ENCODE measurements at places on chromosomes 6 and 20.

DNA sequence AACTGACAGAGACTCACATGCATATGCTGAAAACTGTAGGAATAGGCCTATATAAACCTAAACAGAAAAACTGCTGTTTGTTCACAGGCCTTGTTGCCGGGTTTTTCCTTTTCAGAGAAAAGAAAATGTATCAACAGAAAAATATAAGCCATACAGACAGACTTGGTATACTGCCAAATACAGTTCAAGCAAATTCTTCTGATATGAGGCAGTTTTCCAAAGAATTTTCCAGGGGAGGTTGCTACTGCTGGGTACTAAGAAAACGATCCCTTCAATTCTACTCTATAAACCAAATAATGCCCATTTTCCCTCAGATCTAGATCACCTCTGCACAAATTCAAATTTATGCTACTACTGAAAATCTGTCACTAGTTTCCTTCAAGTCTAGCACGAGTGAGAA lies 59.4 kb downstream of the ME1 start:
- DNase-seq: no peak

GRCh38 chr6:12590901-12591300 lies 125.7 kb upstream of the PHACTR1 start:
- no peak for DNase-seq

DNA sequence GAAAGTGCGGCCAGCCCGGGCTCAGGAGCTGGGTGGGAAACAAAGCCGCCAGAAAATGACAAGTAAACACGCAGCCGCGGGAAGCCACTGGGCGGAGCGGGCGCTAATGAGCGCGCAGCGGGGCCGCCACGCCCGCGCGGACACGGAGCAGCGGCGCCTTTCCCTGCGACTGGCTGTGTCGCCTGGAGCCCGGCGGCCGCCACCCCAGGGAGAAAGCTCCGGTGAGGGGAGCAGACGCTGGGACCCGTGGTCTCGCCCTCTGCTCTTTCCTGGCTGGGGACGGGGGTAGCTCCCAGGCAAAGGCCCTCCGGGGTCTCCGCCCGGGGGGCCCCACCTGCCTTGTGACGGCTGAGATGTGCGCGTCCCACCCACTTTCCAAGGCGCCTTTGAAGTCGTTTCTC lies 54.9 kb downstream of the PRR18 start:
- no peak for DNase-seq

- DNase-seq: no peak
These were observed 8.5 kb upstream of the COQ3 start for GRCh38 chr6:99402448-99402847.

- no peak for DNase-seq
These were observed 8.1 kb upstream of the HEY2 start for GRCh38 chr6:125741336-125741735.

GRCh38 chr6:38631186-38631783 lies 8.4 kb downstream of the BTBD9 start:
- no peak for DNase-seq
